ENCODE measurements at places on chromosomes 3 and 15. TPM values are rescaled to one million over a fixed set of nuclear protein-coding genes. Genes with fewer than 3 reads are reported as not detected.

The PRTG gene
- 1.7 TPM for polyA plus RNA-seq

The GOLGA8M gene
- polyA plus RNA-seq = not detected

The APBA2 gene
- polyA plus RNA-seq = 0.50 TPM

The ARGFX gene
- polyA plus RNA-seq = not detected

The GABRA5 gene
- 27.8 TPM for polyA plus RNA-seq

The SCAANT1 gene
- polyA plus RNA-seq = not detected

The ALPK3 gene
- polyA plus RNA-seq = not detected

Measured in Purkinje cell (primary cell).